ENCODE measurements at places on chromosomes 11 and 22.

DNA sequence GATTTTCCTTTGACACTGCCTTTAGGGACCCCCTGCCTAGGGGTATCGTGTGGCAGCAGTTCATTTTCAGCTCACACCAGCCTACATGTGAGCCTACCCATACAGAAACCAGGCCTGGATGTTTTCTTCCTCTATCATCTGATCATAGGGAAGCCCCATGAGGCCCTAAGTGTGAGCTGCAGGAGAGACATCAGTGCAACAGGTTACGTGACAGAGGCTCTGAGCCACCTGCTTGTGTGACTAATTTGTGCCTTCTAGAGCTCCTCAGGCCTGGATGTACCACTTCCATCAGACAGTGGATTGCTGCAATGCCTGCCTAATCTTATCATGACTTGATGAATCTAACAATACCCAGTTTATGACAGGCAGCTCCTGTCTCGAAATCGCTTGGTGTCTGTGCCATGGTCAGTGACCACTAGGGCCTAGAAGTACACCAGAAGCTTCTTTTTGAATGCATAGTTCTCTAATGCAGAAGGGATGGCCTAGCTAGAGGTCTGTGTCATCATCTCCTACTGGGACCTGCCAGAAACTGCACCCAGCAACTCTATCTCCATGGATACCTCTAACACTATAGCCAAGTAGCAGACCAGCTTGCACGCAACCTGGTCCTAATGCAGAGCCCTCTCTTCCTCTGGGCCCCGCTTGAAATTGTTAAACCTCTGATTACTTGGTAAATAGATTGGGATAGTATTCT is 109.7 kb upstream of the CLPB start:
- DNase-seq, result no peak

DNA sequence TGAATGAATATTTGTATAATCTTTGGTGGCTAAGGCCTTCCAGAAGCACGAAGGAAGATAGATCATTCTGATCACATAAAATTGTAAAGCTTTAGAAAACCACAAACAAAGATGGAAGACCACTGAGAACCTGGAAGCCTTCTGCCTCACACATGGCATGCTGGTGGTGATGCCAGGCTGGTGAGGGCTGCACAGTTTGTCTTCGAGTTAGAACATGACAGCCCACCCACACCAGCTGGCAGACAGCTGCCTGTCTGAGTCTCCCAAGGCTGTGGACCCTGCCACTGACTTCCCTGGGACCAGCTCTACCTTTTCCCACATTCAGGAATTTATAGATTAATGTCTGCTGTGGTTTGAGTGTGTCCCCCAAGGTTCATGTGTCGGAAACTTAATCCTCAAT is 48.8 kb upstream of the B3GAT1 start:
- DNase-seq, result no peak

GRCh38 chr11:11669233-11669846 is 47.5 kb upstream of the GALNT18 start:
- no peak for DNase-seq

- DNase-seq, result no peak
Measured at GRCh38 chr22:22936180-22936914, 48.7 kb downstream of the IGLL5 start.

- no peak for DNase-seq
Measured at GRCh38 chr22:32499666-32500065, 25.1 kb downstream of the FBXO7 start.

GRCh38 chr11:46858920-46859546 is 13.0 kb upstream of the CKAP5 start:
- no peak for DNase-seq

DNA sequence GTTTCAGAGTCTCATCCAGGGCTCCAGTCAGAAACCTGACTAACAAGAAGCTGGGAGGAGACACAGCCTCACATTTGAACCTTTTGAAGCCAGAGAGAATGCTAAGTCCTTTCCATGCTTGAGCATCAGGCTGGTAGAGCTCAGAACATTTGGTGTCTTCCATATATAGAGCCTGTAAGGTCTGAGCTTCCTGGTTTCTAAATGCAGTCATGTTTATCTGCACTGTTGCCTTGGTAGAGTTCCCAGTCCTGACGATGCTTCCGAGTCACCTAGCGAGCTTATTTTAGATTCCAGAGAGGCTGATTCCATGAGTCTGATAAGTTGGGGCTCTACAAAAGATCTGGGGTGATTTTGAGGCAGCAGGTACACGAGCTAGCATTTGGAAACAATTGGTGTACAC is 68.4 kb upstream of the SORL1 start:
- DNase-seq, result no peak

GRCh38 chr11:72908032-72908676 is 93.9 kb downstream of the ATG16L2 start:
- no peak for DNase-seq

All from stromal cell of bone marrow (primary cell).